ENCODE measurements at places on chromosomes 2 and 18.

GRCh38 chr2:221212105-221212504 lies 360.0 kb downstream of the EPHA4 start:
- no peak for DNase-seq

- DNase-seq: no peak
These were observed 51.7 kb downstream of the GFPT1 start for GRCh38 chr2:69335311-69335710.

DNA sequence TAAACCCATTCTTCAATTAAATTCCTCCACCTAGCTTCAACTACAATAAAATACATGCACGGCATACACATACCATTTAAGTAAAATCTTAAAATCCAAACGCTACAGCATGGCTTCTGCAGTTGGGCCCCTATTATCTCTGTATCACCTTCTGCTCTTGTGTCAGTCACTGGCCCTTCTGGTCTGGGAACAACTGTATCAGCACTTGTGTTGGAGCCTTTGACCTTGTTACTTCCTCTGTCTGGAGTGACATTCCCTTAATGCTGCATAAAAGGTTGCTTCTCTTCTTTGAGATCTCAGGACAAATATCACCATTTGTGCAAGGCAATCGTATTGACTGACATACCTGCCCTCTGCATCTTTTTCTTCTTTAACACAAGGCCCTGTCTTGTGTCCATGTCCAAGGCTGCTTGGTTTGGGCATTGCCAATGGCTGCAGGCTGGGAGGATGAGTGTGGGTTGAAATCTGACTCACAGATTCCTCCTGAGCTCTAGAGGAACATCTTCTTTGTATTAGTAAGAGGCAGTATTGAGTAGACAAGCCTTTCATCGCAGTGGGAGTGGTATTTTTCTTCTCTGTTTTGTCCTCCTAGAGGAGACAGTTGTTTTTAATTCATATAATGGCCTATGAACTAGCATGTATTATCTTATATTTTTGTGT lies 267.8 kb upstream of the TRIB2 start:
- DNase-seq: no peak

DNA sequence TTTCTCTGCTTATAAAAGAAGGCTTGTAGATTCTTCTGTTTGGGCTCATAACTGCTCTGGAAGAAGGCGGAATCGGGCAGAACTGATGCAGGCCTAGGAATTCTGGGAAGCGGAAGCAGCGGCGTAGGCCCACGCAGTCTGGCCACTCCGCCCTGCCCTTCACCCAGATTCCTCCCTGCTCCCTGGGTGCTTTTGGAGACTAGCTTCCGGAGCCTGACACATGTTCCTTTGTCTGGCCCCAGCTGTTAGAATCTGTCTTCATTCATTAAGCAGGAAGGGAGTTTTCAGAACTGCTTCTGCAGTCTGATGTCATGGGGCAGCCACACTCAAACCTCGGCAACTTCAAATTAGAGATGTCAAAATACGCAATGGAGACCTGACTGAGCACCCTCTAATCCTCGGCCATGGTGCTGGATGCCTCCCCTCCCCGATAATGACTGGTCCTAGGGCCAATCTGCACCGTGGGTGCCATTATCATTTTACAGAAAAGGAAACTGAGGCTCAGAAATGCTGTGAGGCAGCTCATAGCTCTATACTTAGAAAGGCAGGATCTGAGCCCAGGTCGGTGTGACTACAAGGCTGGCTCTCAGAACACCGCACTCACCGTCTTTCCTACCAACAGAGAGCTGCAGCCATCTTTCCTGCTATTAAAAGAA lies 275.7 kb downstream of the MYCN start:
- DNase-seq: no peak

- DNase-seq: no peak
These were observed 1387.6 kb upstream of the ACVR2A start for GRCh38 chr2:146457221-146457620.

- no peak for DNase-seq
These were observed 41.3 kb downstream of the SCG2 start for GRCh38 chr2:223560749-223561435.

DNA sequence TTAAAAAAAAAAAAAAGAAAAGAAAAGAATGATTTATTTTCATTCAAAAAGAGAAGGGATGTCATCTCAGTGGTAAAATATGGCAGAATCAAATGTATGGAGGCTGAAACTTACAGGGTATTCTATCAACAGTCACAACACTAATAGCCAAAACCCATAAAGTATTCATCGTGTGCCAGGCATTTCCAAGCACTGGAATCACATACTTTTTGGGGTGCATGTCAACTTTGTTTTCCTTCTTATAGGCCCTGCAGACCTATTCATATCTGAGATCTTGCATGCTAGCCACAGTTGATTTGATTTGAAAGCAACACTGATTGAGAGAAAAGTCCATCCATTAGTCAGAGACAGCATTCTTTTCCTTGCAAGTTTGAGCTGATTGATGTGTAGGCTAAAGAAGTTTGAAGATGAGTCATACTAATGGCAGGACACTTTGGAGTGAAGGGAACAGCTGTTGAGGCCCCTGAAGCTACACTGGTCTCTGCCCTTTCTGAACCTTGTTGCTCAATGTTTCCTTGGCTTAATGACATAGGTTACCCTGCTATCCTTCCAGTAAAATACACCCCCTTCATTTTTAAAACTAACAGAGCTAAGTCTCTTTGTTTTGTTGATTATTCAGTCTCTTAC lies 22.0 kb downstream of the KATNAL2 start:
- DNase-seq: no peak

DNA sequence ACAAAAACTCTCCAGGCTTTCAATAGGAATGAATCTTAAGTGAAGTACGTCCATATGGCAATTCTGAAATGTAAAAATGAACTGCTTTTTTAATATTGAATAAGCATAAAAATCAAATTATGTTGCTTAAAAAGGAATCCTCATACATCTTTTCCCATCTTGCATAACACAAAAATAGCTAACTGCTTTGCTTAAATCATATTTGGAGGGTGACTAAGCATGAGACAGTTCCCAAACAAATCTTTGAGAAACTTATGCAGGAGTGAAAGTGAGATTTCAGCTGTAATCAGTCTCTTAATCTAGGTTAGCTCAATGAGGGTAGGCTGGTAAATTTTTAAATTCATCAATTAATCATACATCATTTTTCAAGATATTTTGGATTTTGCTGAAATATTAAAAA lies 111.5 kb downstream of the MBD5 start:
- no peak for DNase-seq

DNA sequence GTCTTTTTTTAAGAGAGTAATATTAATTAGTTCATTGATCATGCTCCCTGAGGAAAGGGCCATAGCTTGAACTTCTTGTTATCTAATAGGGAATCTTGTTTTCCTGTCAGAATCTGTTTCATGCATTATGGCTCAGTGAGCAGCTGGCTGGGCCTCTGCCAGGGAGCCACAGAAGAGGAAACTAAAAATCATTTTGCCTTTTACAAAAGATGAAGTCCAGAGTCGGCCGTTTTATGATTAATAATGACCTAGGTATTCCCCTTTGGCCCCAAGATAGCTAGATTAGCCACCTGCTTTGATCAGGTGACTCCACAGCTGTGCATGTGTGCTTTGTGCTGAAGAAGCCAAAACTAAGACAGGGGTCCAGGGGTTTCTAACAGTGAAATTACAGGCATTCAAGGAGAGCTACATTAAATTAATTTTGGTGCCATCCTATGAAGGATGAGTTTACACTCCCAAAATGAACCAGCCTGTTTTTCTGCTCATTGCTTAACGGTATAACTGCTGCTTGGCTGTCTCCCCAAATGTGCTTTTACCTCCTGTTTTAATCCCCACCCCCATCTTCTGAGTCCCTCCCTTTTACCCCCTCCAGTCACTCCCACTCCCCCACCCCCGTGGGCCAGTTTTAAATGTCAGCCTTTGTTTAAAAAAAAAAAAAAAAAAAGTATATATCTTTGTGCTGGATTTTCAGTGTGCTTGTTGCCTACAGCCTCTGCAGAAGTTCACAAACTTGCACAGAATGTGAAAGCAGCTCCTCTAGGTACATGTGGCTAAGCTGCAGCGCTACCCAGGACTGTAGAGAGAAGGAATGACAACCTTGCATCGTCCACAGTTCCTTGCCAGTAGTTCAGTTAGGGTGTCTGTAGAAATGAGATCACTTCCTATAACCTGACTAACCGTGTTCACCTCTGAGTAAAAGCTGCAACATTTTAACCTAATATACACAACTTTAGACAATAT lies 93.1 kb downstream of the CABLES1 start:
- DNase-seq: no peak

Measured in hematopoietic multipotent progenitor cell treated with erythropoietin and hydrocortisone succinate and interleukin-3 and kit ligand, for 17 days (in vitro differentiated cells).